ENCODE measurements at places on chromosomes 1 and 21.

DNA sequence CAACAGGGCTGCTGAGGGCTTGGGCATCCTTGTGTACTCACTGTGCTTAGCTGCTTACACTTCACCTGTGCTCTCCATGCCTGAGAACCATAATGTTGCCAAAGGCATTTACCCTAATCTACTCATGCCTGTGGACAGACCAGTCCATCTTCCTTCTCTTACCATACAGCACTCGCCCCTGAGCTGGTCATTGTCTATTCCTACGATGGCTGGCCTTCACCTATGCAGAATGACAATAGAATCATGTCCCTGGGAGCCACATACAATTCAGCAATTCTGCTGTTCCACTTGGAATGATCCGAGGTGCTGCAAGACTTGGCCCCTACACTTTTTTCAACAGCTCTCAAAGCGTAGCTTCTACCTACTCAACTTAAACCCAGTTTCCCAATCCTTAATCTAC, 96.5 kb downstream of the PAPPA2 start:
- no peak for DNase-seq

GRCh38 chr21:41740604-41741252, 26.1 kb downstream of the RIPK4 start:
- DNase-seq = no peak

DNA sequence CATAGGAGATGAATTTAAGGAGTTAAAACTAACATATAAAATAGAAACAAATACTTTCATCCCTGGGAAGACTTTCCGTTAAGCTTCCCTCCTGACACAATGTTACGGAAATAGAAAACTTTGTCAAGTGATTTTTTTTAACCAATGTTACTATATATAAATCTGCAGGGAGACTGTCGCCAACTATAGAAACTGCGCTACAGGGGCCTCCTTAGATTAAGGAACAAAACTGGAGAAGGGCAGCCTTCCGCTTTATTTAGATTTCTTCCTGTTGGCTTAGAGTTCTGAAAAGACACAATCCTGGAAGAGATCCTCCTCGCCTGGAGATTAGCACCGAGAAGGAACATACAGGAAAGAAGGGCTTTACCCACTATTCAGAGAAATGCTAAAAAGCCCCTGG, 1.5 kb downstream of the MGST3 start:
- DNase-seq = no peak

GRCh38 chr1:82264802-82265201, 464.1 kb downstream of the ADGRL2 start:
- DNase-seq = no peak

GRCh38 chr1:223456747-223457146, 63.5 kb downstream of the CCDC185 start:
- DNase-seq = no peak

Data from stimulated activated CD8-positive, alpha-beta memory T cell treated with anti-CD3 and anti-CD28 coated beads, Interleukin-7, amount 100 ng/mL, for 48 hours (primary cell).